ENCODE measurements at places on chromosomes 3 and 15.

GRCh38 chr15:65653341-65653740 lies 31.6 kb downstream of the SLC24A1 start:
- no peak for DNase-seq

DNA sequence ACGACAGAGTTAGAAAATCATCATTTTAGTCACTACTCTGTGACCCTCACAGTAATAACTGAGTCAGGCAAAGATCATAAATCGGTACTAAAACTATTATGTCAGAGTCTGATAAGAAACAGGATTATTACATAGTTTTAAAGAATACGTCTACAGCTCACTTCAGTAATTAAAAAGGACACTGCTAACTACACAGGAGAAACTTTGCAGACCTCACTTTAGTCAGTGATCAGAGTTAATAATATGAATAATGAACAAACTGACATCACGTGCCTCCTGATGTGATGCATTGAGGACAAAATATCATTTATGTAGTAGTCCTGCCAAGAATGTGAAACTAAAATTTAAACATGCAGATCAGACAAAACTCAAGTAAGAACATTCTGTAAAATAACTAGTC lies 162.2 kb downstream of the PCCB start:
- DNase-seq, result no peak

GRCh38 chr15:62445244-62445643 lies 280.2 kb upstream of the C2CD4B start:
- no peak for DNase-seq

- no peak for DNase-seq
These were observed 63.6 kb upstream of the MEF2A start for GRCh38 chr15:99502182-99502581.

DNA sequence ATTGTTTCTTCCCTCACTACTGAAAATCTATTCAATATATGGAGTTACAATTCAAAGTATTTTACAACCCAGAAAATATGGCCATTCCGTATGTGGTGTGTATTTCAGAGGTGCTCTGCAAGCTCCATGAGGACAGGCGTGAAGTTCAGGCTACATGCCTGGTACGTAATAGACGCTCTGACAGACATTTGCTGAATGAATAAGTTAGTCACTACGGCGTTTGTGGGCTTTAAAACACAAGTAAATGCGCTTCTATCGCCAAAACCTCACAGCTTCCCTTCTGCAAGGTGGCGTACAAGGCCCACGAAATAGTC lies 701 bp upstream of the TIPARP start:
- DNase-seq, result no peak

GRCh38 chr3:64431526-64432091 lies 206.3 kb upstream of the PRICKLE2 start:
- DNase-seq, result no peak

- DNase-seq, result no peak
These were observed 96.8 kb downstream of the IGF1R start for GRCh38 chr15:98745179-98745578.

DNA sequence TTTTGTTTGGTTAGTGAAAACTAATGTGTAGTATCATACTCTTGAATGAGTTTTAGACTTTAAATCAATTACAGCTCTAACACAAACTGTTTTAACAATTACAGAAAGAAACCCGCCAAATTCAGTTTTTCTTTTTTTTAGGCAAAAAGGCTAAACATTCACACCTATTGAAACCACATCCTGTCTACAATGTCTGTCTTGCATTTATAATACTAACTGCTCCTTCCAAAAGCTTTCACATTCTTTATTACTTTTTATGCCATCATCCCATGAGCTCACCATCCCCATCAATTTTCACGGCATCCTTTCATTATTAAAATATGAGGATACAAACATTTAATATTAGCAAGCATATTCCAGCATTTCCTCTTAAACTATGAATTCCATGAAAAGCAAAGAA lies 593.3 kb downstream of the FOXP1 start:
- DNase-seq, result no peak

- DNase-seq, result no peak
These were observed 8.6 kb downstream of the GLT8D1 start for GRCh38 chr3:52696830-52697631.

DNA sequence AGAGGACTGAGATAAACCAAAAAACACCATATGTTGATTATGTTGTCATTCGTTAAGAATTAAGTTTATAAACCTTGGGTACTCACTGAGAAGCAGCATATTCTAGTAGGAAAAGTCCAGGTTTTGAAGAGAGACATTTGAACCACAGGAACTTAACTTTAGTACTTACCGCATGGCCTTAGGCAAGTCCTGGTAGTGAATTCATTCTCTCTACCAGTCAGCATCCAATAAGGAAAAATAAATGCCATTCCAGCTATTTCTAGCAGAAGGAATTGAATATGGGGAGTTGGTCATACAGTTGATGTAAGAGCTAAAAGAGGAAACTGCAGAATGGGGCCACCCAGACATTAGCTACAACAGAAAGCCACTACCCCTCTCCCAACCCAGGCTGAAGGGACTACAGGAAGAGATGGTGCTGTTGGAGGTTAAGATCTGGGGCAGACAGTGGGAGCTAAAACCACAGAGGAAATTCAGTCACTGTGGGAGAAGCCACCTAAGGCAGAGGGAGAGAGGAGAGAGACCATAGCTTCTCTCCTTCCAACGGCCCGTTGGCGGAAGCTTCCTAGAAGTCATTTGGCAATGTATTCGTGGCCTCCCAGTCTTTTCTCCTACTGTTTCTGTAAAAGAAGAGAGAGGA lies 133.8 kb upstream of the RARB start:
- no peak for DNase-seq

- DNase-seq, result no peak
These were observed 153.5 kb downstream of the MECOM start for GRCh38 chr3:169509780-169510692.

DNA sequence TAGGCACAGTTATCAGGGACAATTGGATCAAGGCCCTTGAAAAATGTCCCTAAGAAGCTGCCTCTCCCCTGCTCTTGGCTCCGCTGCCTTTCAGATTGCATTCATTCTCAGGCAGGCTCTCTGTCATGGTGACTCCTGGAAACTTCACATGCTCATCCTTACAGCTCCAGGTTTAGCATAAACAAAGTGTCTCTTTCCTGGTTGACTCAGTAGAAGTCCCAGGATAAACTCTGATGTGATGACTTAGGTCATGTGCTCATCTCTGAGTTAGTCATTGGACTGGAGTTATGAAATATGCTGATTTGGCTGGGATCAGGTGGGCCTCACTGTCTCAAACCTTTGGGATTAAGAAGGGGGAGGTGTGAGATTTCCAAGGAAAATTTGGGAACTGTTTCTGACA lies 243.8 kb downstream of the ZNF621 start:
- DNase-seq, result no peak

GRCh38 chr3:126170073-126170777 lies 10.2 kb downstream of the ALDH1L1 start:
- DNase-seq, result no peak

Measured in omental fat pad (tissue), 4 donors.